ENCODE measurements at places on chromosomes 5 and 9. TPM values are rescaled to one million over a fixed set of nuclear protein-coding genes. Genes with fewer than 3 reads are reported as not detected.

DNA sequence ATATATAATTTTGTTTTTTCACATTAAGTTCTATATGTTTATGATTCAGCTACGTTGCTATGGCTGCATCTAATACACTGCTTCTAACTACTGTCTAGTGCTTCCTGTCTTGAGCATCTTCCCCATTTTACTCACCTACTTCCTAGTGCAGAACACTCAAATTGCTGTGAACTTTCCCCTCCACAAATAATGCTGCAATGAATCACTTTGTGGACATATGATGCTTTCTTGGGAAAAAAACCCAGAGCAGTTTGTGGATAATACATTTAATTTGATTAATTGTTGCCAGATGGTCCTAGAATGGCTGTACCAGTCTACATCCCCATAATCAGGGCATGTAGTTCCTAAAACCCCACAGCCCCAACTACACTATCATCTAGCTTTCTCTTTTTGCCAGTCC, 18.5 kb downstream of the CD180 start:
- DNase-seq, result no peak

DNA sequence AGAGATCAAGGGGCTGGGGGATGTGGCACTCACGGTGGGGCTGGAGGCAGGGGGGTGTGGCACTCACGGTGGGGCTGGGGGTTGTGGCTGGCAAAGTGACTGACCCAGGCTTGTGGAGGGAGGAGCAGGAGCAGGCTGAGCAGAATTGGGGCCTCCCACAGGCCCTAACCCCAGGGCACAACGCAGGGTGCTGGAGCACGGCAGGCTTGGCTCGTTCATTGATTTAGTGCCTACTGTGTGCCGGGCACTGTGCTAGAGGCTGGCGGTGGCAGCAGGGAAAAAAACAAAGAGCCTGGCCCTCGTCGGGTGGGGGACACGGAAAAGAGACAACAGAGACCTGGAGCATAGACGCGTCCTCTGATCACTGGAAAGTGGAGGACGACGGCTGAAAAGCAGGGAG, 80.9 kb downstream of the HMCN2 start:
- DNase-seq, result no peak

DNA sequence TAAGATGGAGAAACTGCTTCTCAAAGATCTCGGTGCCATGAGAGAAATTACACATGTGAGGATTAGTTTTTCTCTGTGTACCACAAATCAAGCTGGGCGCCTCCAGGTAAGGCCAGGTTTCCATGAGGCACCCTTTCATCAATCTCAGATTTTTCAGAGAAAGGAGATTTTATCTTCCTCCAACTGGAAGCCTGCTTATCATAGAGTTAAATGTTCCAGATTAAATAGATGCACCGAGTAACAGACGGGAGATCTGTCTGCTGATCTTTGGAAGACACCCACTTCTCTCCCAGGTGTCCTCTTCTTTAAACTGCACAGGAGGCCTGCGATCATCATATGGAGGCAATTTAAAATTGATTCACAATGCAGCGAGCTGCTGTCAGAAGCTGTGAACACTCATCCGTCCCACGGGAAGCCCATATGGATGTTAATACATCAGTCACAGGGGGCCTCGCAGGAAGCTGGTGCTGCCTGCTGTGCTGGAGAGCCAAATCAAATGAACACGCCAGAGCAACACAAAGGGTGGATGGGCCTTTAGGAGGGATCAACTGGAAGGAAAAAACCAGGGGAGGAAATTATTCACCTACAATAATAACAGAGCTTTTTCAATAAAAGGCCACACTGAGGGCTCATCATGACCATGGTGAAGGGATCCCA, 93.3 kb downstream of the TLE1 start:
- DNase-seq, result no peak

Gene SREK1
- 24.2 TPM for total RNA-seq

DNA sequence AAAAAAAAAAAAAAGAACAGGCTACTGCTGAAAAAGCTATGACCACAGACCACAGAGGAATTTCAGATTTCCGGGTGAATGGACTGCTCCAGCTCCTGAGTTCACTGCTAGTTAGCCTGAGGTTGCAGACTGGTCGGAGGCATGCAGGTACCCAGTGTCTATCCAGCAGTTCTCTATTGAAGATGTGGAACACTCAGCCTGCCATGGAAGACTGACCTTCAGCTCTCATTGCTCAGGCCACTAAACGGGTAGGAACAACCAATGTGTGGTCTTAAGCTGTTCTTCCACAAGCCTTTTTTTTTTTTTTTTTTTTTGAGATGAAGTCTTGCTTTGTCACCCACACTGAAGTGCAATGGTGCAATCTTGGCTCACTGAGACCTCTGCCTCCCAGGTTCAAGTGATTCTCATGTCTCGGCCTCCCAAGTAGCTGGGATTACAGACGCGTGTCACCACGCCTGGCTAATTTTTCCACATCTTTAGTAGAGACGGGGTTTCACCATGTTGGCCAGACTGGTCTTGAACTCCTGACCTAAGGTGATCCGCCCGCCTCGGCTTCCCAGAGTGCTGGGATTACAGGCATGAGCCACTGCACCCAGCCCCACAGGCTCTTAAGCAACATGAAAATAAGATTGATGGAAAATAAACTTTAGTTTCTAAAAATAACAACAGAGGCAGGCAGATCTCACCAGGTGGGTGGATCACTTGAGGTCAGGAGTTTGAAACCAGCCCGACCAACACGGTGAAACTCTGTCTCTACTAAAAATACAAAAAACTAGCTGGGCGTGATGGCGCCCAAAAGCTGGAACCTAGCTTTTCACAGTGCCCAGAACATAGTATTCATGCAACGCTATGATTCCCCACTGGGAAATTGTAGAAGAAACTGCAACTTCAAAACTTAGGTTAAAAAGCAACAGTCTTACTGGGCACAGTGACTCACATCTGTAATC, 20.0 kb upstream of the NPM1 start:
- no peak for DNase-seq

Data from left lobe of liver (tissue), 2 donors.